ENCODE measurements at places on chromosomes 12 and 14.

DNA sequence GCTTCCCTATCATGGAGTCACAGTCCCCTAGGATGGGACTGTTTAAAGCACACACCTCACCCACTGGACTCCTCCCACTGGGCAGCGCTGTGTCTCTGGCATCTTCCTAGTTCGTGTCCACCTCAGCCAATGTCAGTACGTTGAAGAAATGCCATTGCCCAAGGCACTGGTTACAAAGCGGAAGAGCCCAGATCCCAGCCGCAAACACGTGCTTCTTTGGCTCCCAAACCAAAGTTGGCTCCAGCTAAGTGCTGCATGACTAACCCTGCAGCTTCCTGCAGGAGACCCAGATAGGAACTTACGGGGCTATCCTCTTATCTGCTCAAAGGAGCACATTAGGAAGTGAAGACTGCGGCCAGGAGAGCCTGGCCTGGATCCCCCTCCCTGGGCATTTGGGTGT, 9.3 kb downstream of the SYNE3 start:
- DNase-seq: no peak

GRCh38 chr12:33587354-33587753, 147.7 kb upstream of the SYT10 start:
- no peak for DNase-seq

DNA sequence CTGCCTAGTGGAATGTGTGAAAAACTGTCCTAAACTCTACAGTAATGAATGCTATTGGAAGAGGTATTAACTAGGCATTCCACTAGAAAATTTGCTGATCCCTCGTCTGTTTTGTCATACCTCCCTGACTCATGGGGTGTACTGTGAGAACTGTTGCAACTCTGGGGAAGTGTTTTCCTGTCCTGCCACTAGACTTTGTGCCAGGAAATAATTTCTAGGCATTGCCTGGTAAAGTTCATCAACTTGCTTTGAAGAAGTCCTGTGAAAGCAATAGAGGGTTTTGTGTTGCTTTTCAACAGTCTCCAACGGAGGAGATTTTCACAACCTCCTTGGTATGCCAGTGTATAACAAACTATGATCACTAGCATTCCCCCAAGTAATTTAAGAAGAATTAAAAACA, 139.9 kb downstream of the AKAP6 start:
- no peak for DNase-seq

GRCh38 chr12:45130881-45131281, 80.0 kb upstream of the DBX2 start:
- peak; percentile 59 for DNase-seq

- no peak for DNase-seq
These were observed 1224.1 kb upstream of the SEL1L start for GRCh38 chr14:82757776-82758175.

DNA sequence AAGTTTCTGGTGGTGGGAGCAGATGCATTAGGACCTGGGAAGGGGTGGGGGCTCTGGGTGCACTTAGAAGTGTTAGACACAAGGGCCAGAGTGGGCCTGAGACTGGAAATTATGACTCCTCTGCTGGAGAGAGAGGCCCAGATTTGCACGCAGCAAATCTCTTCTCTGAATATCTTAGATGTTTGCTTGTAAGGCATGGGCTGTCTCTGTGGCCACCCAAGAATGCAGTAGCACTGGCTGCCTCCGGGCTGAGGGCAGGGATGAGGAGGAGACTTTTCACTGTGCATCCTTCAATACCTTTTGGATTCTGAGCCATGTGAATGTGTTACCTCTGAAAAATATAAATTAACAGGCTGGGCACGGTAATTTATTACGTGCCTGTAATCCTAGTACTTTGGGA, 14.0 kb upstream of the RABGGTA start:
- DNase-seq: no peak

Measured in WTC11 (cell line).